ENCODE measurements at places on chromosomes 3 and 15. TPM values are rescaled to one million over a fixed set of nuclear protein-coding genes. Genes with fewer than 3 reads are reported as not detected.

GRCh38 chr3:57646723-57647122 is 46.2 kb downstream of the DENND6A start:
- no peaks in the 10 kb centered on the region for H3K27me3 ChIP-seq
- H3K36me3 ChIP-seq, result peaks cover 5% of the 10 kb centered on the region
- DNase-seq, result peak; percentile 22
- H3K4me3 ChIP-seq, result no peak overlapping the region
- H3K4me1 ChIP-seq, result no peaks in the 10 kb centered on the region
- no peak overlapping the region for H3K27ac ChIP-seq

GRCh38 chr3:115885621-115886020 is 262.3 kb downstream of the GAP43 start:
- no peak overlapping the region for H3K4me3 ChIP-seq
- DNase-seq, result peak; percentile 3
- H3K4me1 ChIP-seq, result no peaks in the 10 kb centered on the region
- no peak overlapping the region for H3K27ac ChIP-seq

- H3K36me3 ChIP-seq, result no peaks in the 10 kb centered on the region
- H3K4me1 ChIP-seq, result peaks cover 11% of the 10 kb centered on the region
- no peaks in the 10 kb centered on the region for H3K27me3 ChIP-seq
- H3K4me3 ChIP-seq, result no peak overlapping the region
These were observed 7.1 kb upstream of the PXK start for GRCh38 chr3:58325525-58325992.

GRCh38 chr15:49619226-49619625 is 1.4 kb downstream of the FAM227B start:
- H3K27ac ChIP-seq, result no peak overlapping the region
- no peak for DNase-seq
- H3K4me1 ChIP-seq, result peaks cover 12% of the 10 kb centered on the region
- H3K4me3 ChIP-seq, result no peak overlapping the region
- H3K36me3 ChIP-seq, result no peaks in the 10 kb centered on the region

GRCh38 chr3:140924097-140924873 is 17.4 kb upstream of the SLC25A36 start:
- DNase-seq, result no peak
- H3K27ac ChIP-seq, result no peak overlapping the region
- H3K4me1 ChIP-seq, result no peaks in the 10 kb centered on the region

- H3K4me3 ChIP-seq, result no peak overlapping the region
- H3K36me3 ChIP-seq, result peaks cover 10% of the 10 kb centered on the region
These were observed 46.6 kb downstream of the SPRED1 start for GRCh38 chr15:38299216-38299615.

GRCh38 chr15:57797110-57797509 is 90.6 kb downstream of the POLR2M start:
- no peaks in the 10 kb centered on the region for H3K4me1 ChIP-seq
- DNase-seq, result no peak
- no peak overlapping the region for H3K27ac ChIP-seq

DNA sequence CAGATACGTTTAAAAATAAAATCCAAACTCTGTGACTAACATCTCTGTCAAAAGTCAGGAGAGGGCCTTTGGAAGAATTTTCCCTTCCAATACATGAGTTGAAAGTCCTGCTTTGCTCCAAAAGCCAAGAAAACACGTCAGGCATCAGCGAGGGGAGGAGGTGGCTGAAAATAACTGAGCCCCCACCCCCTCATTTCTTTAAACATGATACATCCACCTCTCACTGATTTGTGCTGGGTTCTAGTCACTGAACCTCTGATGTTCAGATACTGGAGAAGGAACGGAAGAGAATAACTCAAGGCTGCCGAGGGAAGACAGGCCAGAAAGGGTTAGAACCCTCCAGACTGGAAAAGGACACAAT is 9.4 kb upstream of the SEMA5B start:
- DNase-seq, result no peak
- H3K27me3 ChIP-seq, result peaks cover 50% of the 10 kb centered on the region
- H3K27ac ChIP-seq, result no peak overlapping the region
- H3K36me3 ChIP-seq, result no peaks in the 10 kb centered on the region
- H3K4me1 ChIP-seq, result no peaks in the 10 kb centered on the region

- H3K27me3 ChIP-seq, result peaks cover 18% of the 10 kb centered on the region
- peaks cover 9% of the 10 kb centered on the region for H3K4me1 ChIP-seq
- no peak overlapping the region for H3K4me3 ChIP-seq
- no peak for DNase-seq
These were observed 4.0 kb downstream of the FMN1 start for GRCh38 chr15:33190539-33190938.

GRCh38 chr15:42274702-42274989 is 1.4 kb upstream of the TMEM87A start:
- peak overlapping the region; percentile 99 for H3K27ac ChIP-seq
- no peak for DNase-seq
- H3K4me1 ChIP-seq, result peaks cover 25% of the 10 kb centered on the region
- H3K27me3 ChIP-seq, result no peaks in the 10 kb centered on the region

GRCh38 chr3:125140818-125141595 is 71.5 kb downstream of the SLC12A8 start:
- peak overlapping the region; percentile 11 for H3K4me3 ChIP-seq
- no peak for DNase-seq
- peak overlapping the region; percentile 1 for H3K27ac ChIP-seq
- H3K4me1 ChIP-seq, result peaks cover 62% of the 10 kb centered on the region

GRCh38 chr15:39852250-39852649 is 67.8 kb downstream of the GPR176 start:
- peak overlapping the region; percentile 4 for H3K27ac ChIP-seq
- peaks cover 12% of the 10 kb centered on the region for H3K4me1 ChIP-seq
- DNase-seq, result peak; percentile 51
- no peaks in the 10 kb centered on the region for H3K36me3 ChIP-seq
- H3K4me3 ChIP-seq, result no peak overlapping the region

GRCh38 chr15:73900095-73900712 is 26.1 kb upstream of the LOXL1 start:
- H3K36me3 ChIP-seq, result no peaks in the 10 kb centered on the region
- no peaks in the 10 kb centered on the region for H3K27me3 ChIP-seq
- peak; percentile 66 for DNase-seq
- H3K4me3 ChIP-seq, result no peak overlapping the region
- peaks cover 36% of the 10 kb centered on the region for H3K4me1 ChIP-seq
- H3K27ac ChIP-seq, result peak overlapping the region; percentile 46

DNA sequence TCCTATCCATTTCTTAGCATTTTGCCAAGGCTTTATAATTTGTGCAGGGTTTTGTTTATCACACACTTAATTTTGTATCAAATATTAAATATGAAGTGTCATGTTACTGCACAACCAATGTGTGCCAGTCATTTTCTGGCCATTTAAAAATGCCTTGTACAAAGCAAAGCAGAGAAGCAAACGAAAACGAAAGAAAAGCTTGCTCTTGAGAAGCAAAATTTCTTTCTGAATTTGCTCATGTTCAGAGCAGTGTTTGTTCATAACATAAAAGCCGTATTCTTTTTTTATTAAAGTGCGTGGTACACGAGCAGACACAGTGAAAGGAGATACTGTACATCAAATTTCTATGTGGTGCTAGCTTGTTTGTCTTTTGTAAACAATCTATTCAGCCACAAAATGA is 792.6 kb downstream of the NAALADL2 start:
- no peaks in the 10 kb centered on the region for H3K4me1 ChIP-seq
- H3K4me3 ChIP-seq, result no peak overlapping the region
- DNase-seq, result no peak
- no peak overlapping the region for H3K27ac ChIP-seq
- no peaks in the 10 kb centered on the region for H3K36me3 ChIP-seq

DNA sequence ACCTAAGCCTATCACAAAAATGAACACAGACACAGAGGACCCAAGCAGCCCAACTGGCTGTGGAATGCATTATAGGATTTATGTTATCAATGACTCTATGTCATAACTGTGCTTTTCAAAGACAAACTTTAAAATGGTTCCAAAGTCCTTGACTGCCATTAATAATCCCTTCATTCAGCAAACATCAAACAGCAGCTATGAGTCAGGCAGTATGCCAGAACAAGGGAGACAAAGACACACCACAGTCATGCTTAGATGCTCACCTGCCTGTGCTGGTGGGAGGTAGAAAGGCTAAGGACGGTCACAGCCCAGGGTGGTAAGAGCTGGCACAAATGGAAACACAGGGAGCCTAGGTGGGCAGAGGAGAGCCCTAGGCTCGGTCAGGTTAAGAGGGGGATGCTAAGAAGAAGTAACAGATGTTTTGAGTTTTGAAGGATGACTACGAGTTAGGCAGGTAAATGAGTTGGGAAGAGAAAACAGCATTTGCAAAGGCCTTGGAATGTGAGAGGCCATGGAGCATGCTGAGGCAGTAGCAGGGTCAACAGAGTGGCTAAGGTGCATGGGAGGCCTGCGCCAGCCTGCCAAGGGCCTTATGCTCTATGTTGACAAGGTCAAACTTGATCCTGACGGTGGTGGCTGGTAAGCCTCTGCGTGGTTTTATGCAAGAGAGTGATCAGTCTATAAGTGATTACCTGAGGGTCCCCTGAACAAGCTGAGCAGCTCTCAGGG is 23.0 kb downstream of the NMNAT3 start:
- peaks cover 2% of the 10 kb centered on the region for H3K27me3 ChIP-seq
- no peaks in the 10 kb centered on the region for H3K36me3 ChIP-seq
- no peak overlapping the region for H3K4me3 ChIP-seq
- DNase-seq, result no peak
- H3K4me1 ChIP-seq, result no peaks in the 10 kb centered on the region
- H3K27ac ChIP-seq, result no peak overlapping the region

DNA sequence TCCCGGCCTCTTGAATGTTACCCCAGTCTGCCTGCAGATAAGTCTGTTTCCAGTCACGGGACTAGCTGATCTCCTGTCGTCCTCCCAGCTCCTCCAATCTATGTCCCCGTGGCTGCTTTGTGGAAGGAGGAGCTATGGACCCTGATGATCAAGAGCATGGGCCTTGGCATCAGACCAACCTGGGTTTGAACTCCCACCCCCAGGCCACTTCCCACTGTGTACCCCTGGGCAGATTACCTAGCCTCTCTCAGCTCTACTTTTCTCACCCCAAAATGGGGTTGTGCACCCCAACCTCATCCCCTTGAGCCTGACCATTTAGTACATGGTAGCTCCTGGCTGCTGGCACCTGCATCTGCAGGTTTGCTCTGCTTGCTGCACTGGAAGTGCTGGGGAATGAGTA is 55.8 kb downstream of the GASK1A start:
- H3K36me3 ChIP-seq, result no peaks in the 10 kb centered on the region
- H3K27ac ChIP-seq, result no peak overlapping the region
- no peaks in the 10 kb centered on the region for H3K4me1 ChIP-seq
- DNase-seq, result no peak
- no peaks in the 10 kb centered on the region for H3K27me3 ChIP-seq

DNA sequence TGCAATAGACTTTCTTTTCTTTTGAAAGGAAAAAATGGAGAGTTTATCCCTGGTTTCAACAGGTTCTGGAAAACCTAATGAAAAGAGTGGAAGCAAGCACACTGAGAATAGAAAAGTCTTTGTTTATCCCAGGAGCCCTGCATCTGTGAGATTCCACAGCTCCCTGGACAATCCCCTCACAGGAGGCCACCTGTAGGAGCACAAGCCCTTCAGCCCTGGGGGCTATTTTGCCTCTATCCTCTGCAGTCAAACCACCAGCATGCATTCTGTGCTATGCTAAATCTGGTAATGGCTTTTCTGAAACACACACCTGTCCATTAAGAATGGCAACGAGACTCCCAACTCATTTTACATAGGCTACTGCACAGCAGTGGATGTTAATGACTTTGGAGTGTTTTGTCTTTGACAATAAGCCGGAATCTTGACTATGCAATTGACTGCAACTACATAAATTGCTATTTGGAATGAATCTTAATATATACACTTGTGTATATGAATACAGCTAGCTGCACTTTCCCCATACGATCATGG is 369.4 kb downstream of the NR2F2 start:
- H3K36me3 ChIP-seq, result no peaks in the 10 kb centered on the region
- no peaks in the 10 kb centered on the region for H3K27me3 ChIP-seq
- no peaks in the 10 kb centered on the region for H3K4me1 ChIP-seq
- H3K27ac ChIP-seq, result no peak overlapping the region
- DNase-seq, result no peak

DNA sequence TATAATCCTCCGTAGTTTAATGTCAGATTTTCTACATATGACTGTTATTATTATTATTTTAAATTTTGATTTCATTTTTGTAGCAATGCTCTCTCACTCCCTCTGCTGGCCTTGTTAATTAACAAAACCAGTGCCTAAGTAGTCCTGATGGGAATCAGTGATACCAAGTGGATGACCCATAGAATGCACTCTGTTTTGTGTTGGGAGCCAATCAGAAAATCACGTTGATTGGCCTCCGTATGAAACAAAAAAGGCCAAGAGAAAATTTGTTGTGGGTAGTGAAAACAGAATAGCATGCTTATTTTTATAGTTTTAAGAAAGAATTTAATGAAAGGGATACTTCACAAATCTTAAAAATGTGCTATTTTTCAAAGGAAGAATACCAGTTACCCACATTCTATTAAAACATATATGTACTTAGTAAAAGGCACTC is 34.4 kb upstream of the MEIS2 start:
- H3K27me3 ChIP-seq, result peaks cover 6% of the 10 kb centered on the region
- peaks cover 4% of the 10 kb centered on the region for H3K4me1 ChIP-seq
- DNase-seq, result no peak
- no peak overlapping the region for H3K4me3 ChIP-seq
- no peak overlapping the region for H3K27ac ChIP-seq

- no peak overlapping the region for H3K4me3 ChIP-seq
- peak overlapping the region; percentile 35 for H3K27ac ChIP-seq
- H3K27me3 ChIP-seq, result no peaks in the 10 kb centered on the region
- H3K36me3 ChIP-seq, result no peaks in the 10 kb centered on the region
These were observed 373.1 kb downstream of the FOXP1 start for GRCh38 chr3:71210257-71211007.

- H3K36me3 ChIP-seq, result no peaks in the 10 kb centered on the region
- no peak overlapping the region for H3K4me3 ChIP-seq
- no peaks in the 10 kb centered on the region for H3K27me3 ChIP-seq
These were observed 61.6 kb downstream of the DIPK2A start for GRCh38 chr3:144033240-144033589.

DNA sequence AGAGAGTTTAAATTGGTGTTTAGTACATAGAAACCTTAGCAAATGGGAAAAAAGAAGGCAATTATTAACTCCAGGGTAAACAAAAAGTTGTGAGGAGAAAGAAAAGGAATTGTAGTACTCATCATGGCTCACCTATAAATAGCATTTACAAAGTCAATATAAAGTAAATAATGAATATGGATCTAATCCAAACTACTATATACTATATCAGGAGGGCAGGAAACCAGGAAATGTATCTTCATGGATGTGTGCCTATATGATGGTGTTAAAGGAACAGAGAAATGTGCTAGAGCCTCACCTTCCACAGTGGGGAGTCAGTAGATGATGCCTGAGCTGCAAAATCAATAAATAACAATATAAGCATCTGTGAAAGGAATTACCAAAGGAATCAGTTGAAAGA is 208.9 kb downstream of the FAM43A start:
- no peak overlapping the region for H3K4me3 ChIP-seq
- H3K36me3 ChIP-seq, result no peaks in the 10 kb centered on the region
- no peaks in the 10 kb centered on the region for H3K4me1 ChIP-seq
- H3K27ac ChIP-seq, result no peak overlapping the region
- peaks cover 2% of the 10 kb centered on the region for H3K27me3 ChIP-seq

GCHFR gene
- 6.4 TPM for total RNA-seq

KLHL6 gene
- 0.11 TPM for total RNA-seq

BCHE gene
- total RNA-seq, result 9.2 TPM

ARPP21 gene
- total RNA-seq, result 0.45 TPM

WNT5A gene
- 66.2 TPM for total RNA-seq

TMEM108 gene
- total RNA-seq, result 5.9 TPM

TNFAIP8L3 gene
- 1.1 TPM for total RNA-seq

POTEB gene
- total RNA-seq, result not detected

DET1 gene
- total RNA-seq, result 3.7 TPM
